ENCODE measurements at places on chromosomes 2 and 18. TPM values are rescaled to one million over a fixed set of nuclear protein-coding genes. Genes with fewer than 3 reads are reported as not detected.

DNA sequence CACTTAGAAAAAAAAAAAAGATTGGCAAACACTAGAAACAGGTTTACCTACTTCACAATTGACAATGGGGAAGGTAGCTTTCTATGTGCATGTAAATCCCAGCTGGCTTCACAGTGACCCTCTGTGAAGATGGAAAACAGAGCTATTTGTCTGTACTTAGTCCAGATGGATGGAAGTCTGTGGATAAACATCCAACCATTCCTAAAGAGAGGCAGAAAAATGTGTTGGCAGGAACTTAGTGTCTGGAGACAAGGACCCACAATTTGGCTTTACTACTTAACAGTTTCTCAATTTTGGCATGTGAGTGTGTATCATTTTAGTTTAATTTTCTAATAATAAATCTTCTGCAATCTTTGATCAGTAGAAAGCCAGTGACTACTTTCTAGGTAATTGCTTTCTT is 154.4 kb downstream of the RAD51AP2 start:
- no peak for DNase-seq

GRCh38 chr2:80348078-80348477 is 43.5 kb upstream of the LRRTM1 start:
- no peak for DNase-seq

GRCh38 chr18:58516514-58517285 is 112.2 kb downstream of the ALPK2 start:
- no peak for DNase-seq

DNA sequence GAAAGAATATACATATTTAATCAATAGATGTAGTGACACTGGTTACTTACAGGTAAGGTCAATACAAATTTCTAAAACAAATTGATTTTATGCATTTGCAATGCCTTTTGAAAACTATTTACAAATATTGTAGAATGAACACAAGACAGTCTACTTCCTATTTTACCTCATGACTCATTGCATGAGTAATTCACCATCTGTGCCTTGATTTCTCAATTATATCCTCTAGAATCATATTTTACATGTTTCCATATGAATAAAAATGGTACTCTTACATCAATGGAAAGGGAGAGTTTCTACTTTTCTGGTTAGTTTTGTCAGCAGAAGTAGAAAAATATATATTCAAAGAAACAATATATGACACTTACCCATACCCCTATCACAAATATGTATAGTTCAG is 203.8 kb upstream of the CDH7 start:
- no peak for DNase-seq

DNA sequence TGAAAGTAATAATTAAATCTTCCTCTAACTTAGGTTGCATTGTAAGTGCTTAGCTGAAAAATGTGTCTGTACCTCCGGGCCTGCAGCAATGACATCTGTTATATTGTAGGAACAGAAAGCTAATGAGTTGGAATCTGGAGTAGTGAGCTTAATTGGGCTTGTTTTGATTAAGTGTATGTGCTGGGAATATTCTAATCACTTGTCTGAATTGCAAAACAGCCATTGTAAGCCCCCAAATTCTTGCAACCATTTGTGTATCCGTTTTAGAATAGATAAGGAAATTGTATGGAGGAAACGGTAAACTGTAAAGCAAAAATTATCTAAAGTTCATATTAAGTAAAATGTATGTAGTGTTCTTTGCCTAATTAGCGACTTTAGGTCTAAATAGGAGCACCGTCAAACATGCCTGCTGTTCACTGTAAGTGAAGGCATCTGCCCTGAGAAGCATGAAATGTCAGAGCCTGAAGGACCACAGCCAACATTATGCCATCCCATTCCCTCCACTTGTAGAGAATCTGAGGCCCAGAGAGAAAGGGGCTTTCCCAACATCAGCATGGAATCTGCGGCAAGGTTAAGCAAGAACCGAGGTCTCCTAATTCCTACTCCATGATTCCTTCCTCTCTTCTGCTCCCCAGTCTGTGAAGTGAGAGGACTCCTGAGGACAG is 466.4 kb downstream of the TDRD15 start:
- DNase-seq = peak; percentile 87

DNA sequence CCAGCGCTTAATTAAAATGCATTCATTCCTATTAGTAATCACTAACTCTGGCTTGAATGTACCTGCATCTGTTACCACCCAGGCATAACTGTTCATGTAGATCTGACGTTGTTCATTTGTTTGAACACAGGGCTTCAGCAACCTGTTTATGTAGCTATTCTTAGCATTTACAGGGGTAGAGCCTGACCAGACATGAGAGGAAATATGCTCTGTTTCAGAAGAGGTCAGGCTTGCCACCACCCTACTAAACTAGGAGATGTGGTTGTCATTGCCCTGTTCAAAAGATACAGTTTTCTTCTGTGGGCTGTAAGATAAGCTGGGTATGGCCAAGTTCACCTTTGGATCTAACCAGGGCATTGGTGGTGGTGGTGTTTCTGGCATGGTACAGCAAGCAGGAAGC is 8.8 kb downstream of the MGAT5 start:
- no peak for DNase-seq

DNA sequence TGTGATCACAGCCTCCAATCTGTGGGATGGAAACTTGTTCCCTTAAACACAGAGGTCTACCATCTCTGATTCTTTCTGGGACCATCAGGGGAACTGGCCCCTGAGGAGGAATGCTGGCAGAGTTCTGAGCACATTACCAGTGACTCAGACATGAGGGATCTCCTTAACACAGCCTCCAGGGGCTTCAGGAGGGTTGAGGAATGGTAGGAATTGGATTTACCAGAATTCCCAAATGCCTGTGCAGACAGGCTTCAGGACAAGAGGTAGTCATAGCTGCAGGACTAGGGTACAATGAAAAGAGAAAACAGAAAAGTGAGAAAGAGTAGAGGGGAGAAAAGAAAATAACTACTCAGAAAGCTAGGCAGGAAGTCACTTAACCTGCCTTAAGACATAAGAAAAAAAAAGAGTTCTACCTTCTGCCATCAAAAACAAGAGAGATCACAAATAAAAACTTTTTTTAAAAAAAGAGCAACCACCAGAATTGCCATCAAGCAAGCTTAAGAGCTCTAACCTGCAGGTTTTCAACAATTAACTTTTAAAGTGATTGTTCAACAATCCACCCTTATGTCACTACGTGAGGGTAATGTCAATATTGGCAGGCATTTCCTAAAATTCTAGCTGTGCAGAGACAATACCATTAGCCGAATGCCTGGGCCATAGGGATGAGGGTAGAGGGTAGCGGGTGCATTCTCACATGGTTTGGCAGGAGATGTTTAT is 524.4 kb downstream of the BCL11A start:
- DNase-seq = no peak

DNA sequence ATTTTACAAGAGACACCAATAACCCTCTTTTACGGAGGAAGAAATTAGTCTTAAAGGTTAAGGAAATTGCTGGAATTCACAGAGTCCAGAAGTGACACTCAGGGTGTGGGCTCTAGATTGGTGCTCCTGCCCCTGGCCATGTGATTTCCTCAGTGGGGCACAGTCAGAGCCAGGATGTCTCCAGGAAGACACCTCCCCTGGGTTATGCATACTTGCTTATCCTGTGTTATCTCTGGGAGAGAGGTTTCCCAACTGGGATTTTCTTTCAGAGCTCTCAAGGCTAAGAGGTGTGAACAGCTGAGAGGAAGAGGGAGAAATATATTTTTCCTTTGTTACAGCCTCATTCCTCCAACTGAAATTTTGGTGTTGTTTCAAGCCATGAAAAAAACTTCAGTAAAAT is 125.6 kb upstream of the CELF4 start:
- no peak for DNase-seq

- DNase-seq = no peak
Observed at GRCh38 chr2:176484838-176485237, 215.6 kb downstream of the MTX2 start.

Gene TSGA10
- 4.8 TPM for polyA plus RNA-seq

Gene CACNB4
- 1.1 TPM for polyA plus RNA-seq

Gene SNED1
- polyA plus RNA-seq = 3.6 TPM

Gene RAB6D
- 0.17 TPM for polyA plus RNA-seq

Gene SPP2
- polyA plus RNA-seq = not detected

Gene GALNT1
- 7.8 TPM for polyA plus RNA-seq

Gene CAPG
- polyA plus RNA-seq = 92.2 TPM

Gene UGT1A9
- polyA plus RNA-seq = not detected

Gene CERKL
- 2.2 TPM for polyA plus RNA-seq

Gene PHLPP1
- 40.1 TPM for polyA plus RNA-seq

Measured in brain (organoid and tissue), 16 donors.